Naive thymus-derived CD8-positive, alpha-beta T cell (primary cell): ENCODE measurements at places on chromosomes 11 and 22. TPM values are rescaled to one million over a fixed set of nuclear protein-coding genes. Genes with fewer than 3 reads are reported as not detected.

The SLC6A5 gene
- not detected for total RNA-seq

The CD44 gene
- total RNA-seq: 650 TPM

GRCh38 chr22:49815641-49816091 lies 12.0 kb downstream of the BRD1 start:
- no peak overlapping the region for H3K4me3 ChIP-seq
- H3K27me3 ChIP-seq: no peaks in the 10 kb centered on the region
- peak overlapping the region; percentile 71 for H3K27ac ChIP-seq
- peaks cover 42% of the 10 kb centered on the region for H3K4me1 ChIP-seq
- no peaks in the 10 kb centered on the region for H3K36me3 ChIP-seq
- no peak for DNase-seq

The POU2F3 gene
- total RNA-seq: not detected

The OR10A2 gene
- not detected for total RNA-seq

The COPB1 gene
- total RNA-seq: 79.6 TPM

DNA sequence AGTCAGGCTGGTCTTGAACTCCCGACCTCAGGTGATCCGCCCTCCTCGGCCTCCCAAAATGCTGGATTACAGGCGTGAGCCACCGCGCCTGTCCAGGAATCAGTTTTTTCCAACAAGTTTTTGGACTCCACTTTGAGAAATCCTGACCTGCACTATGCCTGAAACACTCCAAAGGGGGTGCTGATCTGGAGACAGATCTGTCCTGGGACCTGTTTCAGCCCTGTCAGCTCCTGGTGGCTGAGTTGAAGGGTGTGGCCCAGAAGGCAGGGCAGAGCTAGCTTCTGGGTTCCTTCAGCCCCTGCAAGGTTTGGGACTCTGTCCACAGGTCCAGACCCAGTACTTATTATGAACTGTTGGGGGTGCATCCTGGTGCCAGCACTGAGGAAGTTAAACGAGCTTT lies 1.2 kb downstream of the DNAJC4 start:
- H3K27ac ChIP-seq: no peak overlapping the region
- H3K4me1 ChIP-seq: peaks cover 18% of the 10 kb centered on the region
- H3K4me3 ChIP-seq: peak overlapping the region; percentile 36
- no peaks in the 10 kb centered on the region for H3K36me3 ChIP-seq
- no peak for DNase-seq

The OTUB1 gene
- 69.6 TPM for total RNA-seq

The SLC25A45 gene
- total RNA-seq: 22.2 TPM

- DNase-seq: no peak
- H3K4me1 ChIP-seq: no peaks in the 10 kb centered on the region
- no peak overlapping the region for H3K4me3 ChIP-seq
- no peak overlapping the region for H3K27ac ChIP-seq
These were observed 77.5 kb downstream of the BDNF start for GRCh38 chr11:27622541-27623300.

GRCh38 chr22:45235101-45235777 lies 5.5 kb downstream of the KIAA0930 start:
- H3K4me1 ChIP-seq: peaks cover 82% of the 10 kb centered on the region
- DNase-seq: no peak
- no peaks in the 10 kb centered on the region for H3K27me3 ChIP-seq
- H3K36me3 ChIP-seq: no peaks in the 10 kb centered on the region

The FAM181B gene
- not detected for total RNA-seq

DNA sequence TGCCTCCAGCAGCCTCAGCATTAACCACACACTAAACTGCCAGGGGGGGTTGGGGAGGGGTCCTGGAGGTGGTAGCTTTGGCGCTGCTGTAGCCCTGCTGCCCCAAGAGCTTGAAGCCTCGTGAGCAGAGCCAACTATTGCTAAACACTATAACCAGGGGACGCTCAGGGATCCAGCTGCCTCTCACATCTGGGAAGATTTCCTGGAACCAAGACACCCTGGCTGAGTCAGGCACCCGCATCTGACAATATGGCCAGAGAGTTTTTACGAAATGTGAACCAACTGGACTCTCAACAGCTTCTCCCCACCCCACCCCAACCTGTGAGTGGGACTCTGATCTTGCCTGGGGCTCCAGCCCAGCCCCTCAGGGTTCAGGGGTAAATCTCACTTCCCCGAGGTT lies 14.3 kb downstream of the C1QTNF6 start:
- no peak for DNase-seq
- H3K27ac ChIP-seq: peak overlapping the region; percentile 85
- H3K4me3 ChIP-seq: no peak overlapping the region

- H3K4me1 ChIP-seq: no peaks in the 10 kb centered on the region
- no peak overlapping the region for H3K4me3 ChIP-seq
- H3K27ac ChIP-seq: no peak overlapping the region
- peaks cover 1% of the 10 kb centered on the region for H3K36me3 ChIP-seq
These were observed 72.7 kb downstream of the KCNQ1 start for GRCh38 chr11:2517386-2518064.

The MS4A15 gene
- total RNA-seq: not detected

The PGA3 gene
- not detected for total RNA-seq

DNA sequence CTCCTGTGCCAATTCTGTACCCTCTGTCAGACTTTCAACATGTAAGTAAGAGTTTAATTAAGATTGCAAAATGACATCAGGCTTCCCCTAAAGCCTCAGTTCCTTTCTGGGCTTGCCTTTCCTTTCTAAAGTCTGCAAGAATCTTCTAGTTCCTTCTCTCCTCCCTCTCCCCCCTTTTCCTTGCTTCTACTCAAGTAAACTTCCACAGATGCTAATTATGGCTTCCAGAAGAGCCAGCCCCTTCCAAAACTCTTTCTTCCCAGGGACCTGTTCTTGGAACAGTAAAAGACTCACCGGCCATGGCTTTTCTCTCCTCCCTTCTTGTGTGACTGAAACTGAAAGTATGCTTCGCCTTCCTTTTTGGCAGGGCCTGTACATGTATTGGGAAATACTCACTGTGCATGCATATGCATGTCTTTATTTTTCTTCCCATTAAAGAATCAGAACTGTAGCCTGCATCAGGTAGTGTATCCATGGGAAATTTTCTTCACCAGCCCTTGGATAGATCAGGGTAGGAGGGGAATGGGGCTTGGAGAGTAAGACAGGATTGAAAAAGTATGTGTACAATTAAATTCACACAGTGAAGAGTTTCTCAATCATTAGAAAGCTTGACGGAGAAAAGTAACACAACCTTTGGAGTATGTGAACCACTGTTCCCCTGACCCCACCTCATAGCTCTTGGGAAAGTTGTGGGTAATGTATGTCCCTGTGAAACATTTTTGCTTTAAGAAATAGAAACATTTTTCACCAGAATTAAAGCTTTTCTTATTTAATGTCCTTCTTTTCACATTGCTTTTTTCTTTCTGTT lies at the start of gene CASP1:
Gene CASP1, minus strand, starts transcription at position 332 of the 808 bp plus-strand sequence. Its CDS starts 31 bp downstream, at position 301.
- H3K27ac ChIP-seq: peak within 1 kb of the TSS; percentile 98
- peak; percentile 52 for DNase-seq
- peaks cover 42% of the 10 kb centered on the region for H3K36me3 ChIP-seq
- H3K4me3 ChIP-seq: peak within 1 kb of the TSS; percentile 86
- peaks cover 50% of the 10 kb centered on the region for H3K4me1 ChIP-seq

GRCh38 chr11:112795142-112795815 lies 165.9 kb upstream of the NCAM1 start:
- H3K27me3 ChIP-seq: peaks cover 2% of the 10 kb centered on the region
- H3K36me3 ChIP-seq: no peaks in the 10 kb centered on the region
- no peak overlapping the region for H3K4me3 ChIP-seq
- DNase-seq: no peak

The CDHR5 gene
- total RNA-seq: not detected

DNA sequence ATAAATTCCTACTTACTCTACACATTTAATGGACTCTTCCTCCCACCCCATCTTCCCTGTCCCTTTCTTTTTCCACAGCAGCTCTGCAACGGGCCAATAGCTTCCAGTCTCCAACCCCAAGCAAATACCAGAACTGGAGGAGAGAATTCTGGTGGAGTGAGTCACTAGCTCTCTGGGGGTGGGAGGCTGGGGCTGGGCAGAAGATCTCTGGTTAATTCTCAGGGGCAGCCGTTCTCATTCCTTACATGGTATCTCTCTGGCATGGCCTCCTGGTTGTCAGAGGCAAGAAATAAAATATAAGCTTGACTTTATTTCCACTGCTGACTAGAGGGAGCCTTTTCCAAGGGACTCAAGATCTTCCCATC lies 90.4 kb upstream of the PARVA start:
- H3K4me3 ChIP-seq: no peak overlapping the region
- H3K36me3 ChIP-seq: no peaks in the 10 kb centered on the region
- H3K27me3 ChIP-seq: no peaks in the 10 kb centered on the region
- no peak overlapping the region for H3K27ac ChIP-seq
- H3K4me1 ChIP-seq: peaks cover 20% of the 10 kb centered on the region

DNA sequence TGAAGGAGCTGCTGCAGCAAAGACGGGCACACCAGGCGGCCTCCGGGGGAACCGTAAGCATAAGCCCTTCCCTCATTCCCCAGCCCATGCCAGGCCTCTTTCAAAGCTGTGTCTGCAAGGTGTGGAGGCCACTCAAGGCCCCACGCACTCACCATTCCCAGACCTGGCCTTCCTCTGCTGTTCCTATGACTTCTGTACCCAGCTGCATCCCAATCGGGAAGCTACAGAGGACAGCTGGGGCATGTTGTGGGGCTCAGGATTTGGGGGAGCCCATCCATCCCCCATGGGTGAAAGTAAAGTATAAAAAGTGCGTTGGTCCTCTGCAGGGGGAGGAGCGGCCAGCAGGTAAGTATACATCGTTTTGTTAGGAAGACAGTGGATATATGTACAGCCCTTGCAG lies 2.2 kb downstream of the POU2AF3 start:
- peaks cover 23% of the 10 kb centered on the region for H3K27me3 ChIP-seq
- H3K4me3 ChIP-seq: peak overlapping the region; percentile 51
- no peaks in the 10 kb centered on the region for H3K36me3 ChIP-seq
- DNase-seq: no peak
- H3K27ac ChIP-seq: no peak overlapping the region

DNA sequence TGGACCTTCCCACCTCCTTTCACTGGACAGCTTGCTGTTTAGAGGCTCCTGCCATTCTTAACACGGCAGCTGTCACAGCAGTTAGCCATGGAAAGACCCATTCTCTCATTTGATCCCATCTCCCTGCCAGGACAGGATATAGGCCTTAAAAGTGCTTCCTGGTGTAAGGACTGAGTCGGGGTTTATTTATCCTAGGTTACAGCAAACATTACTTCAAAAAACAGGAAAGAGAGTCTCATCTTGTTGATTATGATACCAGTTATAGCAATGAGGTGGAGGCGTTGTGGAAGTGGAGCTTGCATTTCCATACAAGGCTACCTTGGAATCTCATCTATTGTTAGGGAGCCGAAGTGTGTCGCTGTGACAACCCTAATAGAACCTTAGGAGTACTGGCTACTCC lies 17.4 kb upstream of the ETS1 start:
- H3K36me3 ChIP-seq: no peaks in the 10 kb centered on the region
- H3K27me3 ChIP-seq: no peaks in the 10 kb centered on the region
- H3K27ac ChIP-seq: no peak overlapping the region
- no peak for DNase-seq

- H3K4me3 ChIP-seq: no peak overlapping the region
- peaks cover 5% of the 10 kb centered on the region for H3K4me1 ChIP-seq
- DNase-seq: no peak
- H3K27me3 ChIP-seq: peaks cover 5% of the 10 kb centered on the region
- H3K36me3 ChIP-seq: no peaks in the 10 kb centered on the region
- no peak overlapping the region for H3K27ac ChIP-seq
These were observed 5.0 kb downstream of the CCND1 start for GRCh38 chr11:69645801-69646492.

- H3K36me3 ChIP-seq: no peaks in the 10 kb centered on the region
- H3K27me3 ChIP-seq: no peaks in the 10 kb centered on the region
- no peak overlapping the region for H3K27ac ChIP-seq
- no peak for DNase-seq
- peaks cover 4% of the 10 kb centered on the region for H3K4me1 ChIP-seq
These were observed 11.9 kb upstream of the PRRG4 start for GRCh38 chr11:32817852-32818183.

The MPZL3 gene
- total RNA-seq: 12.6 TPM

The TIMM8B gene
- total RNA-seq: 26.2 TPM

DNA sequence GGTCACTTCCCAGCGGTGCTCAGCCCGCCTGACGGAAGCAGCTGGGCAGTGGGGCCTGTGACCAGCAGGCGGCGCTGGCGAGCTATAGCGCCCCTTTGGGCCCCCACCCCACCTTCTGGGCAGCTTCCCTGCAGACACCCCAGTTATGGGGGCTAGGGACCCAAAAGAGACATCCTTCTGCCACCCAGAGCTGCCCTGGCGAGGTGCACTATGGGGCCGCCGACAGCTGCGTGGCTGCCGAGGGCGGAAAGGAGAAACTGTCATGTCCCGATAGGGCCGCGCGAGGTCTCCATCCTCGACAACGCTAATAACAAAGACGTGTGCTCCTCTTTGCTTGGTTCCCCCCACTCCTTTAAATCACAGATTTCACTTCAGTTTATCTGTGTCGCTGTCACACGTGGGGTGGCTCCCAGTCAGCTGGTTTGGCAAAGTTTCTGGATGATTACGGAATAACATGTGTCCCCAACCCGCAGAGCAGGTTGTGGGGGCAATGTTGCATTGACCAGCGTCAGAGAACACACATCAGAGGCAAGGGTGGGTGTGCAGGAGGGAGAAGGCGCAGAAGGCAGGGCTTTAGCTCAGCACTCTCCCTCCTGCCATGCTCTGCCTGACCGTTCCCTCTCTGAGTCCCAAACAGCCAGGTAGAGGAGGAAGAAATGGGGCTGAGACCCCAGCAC lies 673 bp upstream of the MYO7A start:
- peak overlapping the region; percentile 77 for H3K4me3 ChIP-seq
- H3K4me1 ChIP-seq: peaks cover 8% of the 10 kb centered on the region
- H3K36me3 ChIP-seq: no peaks in the 10 kb centered on the region
- DNase-seq: peak; percentile 65
- H3K27ac ChIP-seq: no peak overlapping the region

The MS4A3 gene
- not detected for total RNA-seq

DNA sequence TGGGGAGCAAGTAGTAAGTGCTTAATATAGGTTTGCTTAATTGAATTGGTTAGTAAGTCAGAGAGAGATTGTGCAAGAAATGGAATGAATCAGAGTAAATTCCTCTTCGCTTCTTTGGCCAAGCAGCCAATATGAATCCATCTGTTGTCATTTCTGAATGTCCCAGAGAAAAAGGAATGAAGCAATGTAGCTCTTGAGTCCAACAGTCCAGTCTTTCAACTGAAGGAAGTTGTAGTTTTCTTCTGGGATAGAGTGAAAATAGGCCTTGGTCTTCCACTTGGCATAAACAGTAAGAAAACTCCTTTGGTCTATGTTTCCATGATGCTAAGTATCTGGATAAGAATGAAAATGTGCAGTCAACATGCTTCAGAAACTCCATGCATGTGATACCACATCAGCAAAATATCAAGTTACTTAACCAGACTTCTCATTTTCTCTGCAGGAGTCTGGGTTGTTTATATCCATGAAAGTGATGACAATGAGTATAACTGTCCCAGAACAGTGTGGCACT lies 1.8 kb upstream of the FIBIN start:
- DNase-seq: no peak
- no peaks in the 10 kb centered on the region for H3K4me1 ChIP-seq
- peaks cover 8% of the 10 kb centered on the region for H3K27me3 ChIP-seq
- no peak overlapping the region for H3K4me3 ChIP-seq
- no peak overlapping the region for H3K27ac ChIP-seq
- H3K36me3 ChIP-seq: no peaks in the 10 kb centered on the region
